Stimulated activated naive CD8-positive, alpha-beta T cell treated with anti-CD3 and anti-CD28 coated beads, Interleukin-15, Interleukin-2, amounts not matched to agents 100 U/mL and 50 U/mL, for 24 hours (primary cell): ENCODE measurements at places on chromosomes 1 and 21.

DNA sequence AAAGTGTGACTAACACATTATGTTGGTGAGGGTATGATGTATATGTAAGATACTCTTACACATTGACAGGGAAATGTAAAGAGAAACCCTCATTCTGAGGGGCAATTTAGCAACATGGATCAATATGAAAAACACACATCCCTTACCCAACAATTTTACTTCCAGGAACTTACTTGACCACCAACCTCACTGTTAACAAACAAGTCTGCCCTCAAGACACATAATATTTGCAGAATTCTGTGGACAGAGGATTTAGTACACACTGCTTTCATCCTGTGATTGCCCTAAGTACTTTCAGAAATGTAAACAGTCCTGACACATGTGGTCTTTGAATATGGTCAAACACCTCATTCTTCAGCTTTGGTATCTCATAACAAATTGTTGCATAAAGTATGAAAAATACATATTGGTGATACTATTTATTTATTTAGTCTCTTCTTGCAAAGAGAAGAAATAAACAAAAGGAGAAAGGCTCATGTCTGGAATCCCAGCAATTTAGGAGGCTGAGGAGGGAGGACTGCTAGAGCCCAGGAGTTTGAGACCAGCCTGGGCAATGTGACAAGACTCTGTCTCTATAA, 6.9 kb downstream of the USP48 start:
- no peak for DNase-seq

DNA sequence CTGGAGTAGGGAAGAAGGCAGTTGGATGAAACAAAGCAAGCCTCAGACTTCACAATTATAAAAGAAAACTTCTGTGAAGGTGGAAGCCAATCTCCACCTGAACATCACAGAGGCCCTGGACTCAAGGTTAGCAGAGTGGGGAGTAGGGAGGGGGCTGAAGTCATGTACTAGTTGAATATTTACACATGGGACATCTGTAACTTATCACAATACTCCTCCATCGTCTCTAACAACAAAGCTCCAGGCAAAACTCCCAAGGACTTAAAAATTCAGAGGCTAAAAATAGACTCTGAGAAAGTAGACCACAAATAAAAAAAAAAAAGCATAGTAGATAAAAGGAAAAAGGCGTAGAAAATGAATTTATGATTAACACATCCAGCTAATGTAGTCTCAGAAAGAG, 326.3 kb upstream of the PKN2 start:
- no peak for DNase-seq

GRCh38 chr1:164765557-164765956, 206.6 kb downstream of the PBX1 start:
- no peak for DNase-seq

DNA sequence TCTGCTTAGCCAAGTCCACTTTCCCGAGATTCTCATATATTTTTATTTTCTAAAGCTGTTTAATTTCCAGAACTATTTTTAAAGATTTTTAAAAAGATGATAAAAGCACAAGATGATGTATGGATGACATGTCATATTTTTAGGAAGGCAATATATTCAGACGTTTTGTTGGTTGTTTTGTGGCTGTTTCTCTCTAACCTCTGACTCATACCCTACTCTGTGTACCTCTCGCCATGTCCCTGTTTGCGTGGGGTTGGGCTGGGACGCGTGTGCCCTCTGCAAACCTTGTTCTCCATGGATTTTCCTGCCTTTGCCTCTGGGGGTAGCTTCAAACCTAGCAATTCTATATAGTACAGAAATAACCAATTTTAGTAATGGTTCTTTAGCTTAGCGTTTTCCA, 132.0 kb downstream of the GALNT2 start:
- no peak for DNase-seq

DNA sequence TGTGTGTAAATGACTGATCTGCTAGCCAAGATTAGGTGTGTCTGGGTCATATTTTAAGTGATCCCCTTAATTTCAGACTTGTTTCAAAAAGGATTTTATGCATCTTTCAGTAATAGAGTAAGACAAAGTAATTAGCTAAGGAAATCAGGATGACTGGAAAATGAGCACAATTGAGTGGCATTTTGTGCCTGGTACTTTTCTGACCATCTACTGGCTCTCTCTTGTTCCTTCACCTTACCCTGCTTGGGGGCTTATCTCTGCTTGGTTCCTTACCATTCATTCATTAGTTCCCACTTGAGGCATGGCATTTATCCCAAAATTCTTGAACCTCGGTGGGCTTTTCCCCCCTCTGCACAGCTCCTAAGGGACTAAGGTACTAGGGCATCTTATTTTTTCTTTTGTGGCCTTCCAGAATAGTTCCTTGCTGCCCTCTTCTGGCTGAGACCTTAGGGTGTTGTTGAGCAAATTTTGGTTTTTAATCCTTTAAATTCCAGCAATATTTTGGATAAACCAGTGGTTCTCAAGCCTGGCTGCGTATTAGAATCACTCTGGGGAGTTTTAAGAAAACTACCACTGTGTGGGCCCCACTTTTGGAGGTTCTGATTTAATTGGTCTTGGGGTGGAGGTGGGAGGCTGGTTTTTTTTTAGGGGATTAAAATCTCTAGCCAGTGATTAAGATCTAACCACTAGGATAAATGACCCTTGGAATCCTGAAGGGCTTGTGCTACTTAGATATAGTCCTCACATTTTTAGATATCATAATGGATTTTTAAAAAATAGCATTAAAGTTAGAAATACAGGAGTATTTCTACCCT, 50.8 kb downstream of the HS2ST1 start:
- DNase-seq, result peak; percentile 11

DNA sequence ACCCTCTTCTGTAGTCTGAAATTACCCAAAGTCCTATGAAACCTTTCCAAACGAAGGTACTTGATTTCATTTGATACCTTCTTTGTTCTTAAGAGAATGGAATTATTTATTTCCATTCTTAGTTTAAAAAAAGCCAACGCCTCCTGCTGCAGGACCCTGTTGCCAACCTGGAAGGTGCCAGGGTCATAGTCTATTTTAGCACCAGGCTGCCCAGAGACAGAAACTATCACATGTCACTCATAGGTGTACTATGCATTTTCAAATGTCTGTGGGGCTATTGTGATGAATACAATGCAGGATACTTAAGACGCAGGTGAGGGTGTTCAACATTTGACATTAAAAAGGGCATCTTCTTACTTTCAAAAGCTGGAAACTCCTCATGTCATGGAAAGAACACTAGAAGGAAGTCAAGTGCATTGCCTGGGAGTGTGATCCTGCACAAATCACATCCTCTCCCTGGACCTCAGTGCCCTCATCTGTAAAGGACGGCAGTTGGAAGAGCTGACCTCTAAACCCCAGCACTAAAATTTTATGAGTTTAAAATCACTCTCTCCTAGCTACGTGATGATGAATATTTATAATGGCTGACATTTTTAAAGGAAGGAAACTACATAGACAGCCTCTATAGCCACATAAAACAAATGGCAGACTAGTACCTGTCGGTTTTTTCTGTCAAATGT, 107.3 kb upstream of the SYT6 start:
- no peak for DNase-seq

DNA sequence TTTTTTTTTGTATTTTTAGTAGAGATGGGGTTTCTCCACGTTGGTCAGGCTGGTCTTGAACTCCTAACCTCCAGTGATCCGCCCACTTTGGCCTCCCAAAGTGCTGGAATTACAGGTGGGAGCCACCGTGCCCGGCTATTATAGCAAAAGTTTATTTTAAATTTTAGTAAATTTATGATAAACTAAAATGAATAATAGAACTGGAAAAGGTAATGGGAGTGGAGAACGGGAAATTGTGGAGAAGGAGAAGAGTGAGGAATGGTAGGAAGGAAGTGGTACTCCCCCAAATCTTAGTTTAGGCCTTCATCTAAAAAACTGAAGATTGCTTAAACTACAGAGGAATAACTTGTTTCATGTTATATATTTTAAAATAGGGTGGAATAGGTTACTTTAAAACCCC, 7.6 kb upstream of the PI4KB start:
- DNase-seq, result no peak

DNA sequence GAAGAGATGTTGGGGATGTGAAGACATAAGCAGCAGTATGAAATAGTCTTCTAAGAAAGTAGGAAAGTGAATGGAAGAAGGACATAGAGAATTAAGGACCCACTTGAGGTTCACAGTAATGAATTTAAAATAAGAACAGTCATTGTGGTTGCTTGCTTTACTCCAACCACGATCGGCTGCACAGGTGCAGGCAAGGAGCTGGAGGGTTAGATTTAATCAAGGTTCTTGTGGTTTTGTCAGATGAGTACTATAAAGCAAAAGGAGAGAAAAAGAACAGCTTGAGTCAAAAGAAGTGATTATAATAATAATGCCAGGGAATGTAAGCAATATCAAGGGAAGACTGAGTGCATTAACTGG, 46.1 kb upstream of the RBM34 start:
- peak; percentile 31 for DNase-seq

- DNase-seq, result no peak
Measured at GRCh38 chr1:174399211-174399610, 48.6 kb upstream of the GPR52 start.

- no peak for DNase-seq
Measured at GRCh38 chr1:19359357-19359756, 47.2 kb downstream of the SLC66A1 start.

DNA sequence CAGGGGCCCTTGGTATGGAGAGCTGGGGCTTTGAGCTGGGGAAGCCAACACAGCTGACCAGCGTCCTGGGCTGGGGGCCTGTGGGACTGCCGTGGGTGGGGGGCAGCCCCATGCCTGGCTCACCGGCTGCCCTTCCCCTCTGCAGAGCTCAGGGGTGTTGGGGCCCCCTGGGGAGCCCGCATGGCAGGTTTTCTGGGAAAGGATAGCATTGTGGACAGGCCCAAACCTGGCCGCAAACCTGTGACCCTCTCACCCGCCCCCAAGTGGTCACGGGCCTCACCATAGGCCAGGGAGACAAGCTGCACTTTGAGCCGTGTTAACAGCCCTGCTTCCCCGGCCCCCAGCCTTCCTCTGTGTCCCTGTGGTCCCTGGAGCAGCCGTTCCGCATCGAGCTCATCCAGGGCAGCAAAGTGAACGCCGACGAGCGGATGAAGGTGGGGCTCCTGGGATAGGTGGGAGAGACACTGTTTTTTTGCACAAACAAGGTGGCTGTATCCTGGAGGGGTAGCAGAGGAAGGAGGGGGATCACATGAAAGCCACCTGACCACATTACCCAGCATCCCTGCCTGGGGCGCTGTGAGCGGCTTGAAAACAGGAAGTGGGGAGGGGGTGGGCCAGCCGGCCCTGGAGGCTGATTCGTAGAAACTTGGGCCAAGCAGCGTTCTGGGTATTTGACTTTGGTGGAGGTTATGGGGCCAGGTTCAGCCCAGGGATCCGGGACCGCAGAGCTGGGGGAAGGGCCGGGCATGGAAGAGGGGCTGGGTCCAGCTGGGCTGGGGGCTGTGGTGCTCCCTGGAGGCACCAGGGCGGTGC, 65.9 kb downstream of the PIK3CD start:
- peak; percentile 85 for DNase-seq

DNA sequence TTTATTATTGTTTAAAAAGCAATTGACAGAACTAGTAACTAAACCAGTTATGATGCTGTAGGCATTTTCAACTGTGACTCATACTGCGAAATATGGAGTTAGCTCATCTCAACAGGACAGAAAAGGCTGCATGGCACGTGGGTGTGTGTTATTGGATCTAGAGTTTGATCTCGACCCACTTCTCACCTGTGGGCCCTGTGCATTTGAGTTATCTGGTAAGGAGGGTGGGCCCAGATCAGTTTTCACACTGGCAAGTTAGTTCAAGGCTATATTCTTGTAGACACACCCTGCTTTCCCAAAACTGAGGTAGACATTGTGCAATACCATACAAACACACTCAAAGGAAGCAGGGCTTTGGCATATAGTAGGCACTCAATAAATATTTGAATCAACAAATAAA, 71.3 kb upstream of the PRDX6 start:
- no peak for DNase-seq

DNA sequence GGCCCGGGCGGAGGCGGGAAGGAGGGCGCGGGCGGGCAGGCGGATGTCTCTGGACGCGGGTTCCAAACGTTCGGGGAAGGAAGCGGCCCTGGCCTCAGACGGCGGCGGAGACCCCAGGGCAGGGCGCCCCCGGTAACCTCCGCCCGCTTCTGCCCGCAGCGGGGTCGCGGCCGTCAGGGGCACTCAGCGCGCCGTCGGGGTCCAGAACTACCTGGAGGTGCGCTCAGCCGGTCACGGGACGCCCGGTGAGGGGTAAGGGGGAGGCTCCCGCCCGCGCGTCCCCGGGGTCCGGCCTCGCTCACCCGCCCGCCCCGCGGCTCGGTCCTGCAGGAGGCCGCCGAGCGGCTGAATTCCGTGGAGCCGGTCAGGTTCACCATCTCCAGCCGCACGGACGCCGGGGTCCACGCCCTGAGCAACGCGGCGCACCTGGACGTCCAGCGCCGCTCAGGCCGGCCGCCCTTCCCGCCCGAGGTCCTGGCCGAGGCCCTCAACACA, 406 bp downstream of the PUSL1 start:
- DNase-seq, result peak; percentile 32

- no peak for DNase-seq
Measured at GRCh38 chr1:92323473-92324453, 24.9 kb downstream of the RPAP2 start.

- DNase-seq, result no peak
Measured at GRCh38 chr1:50214717-50215116, 106.0 kb downstream of the ELAVL4 start.

- no peak for DNase-seq
Measured at GRCh38 chr1:209655411-209656231, 3.4 kb upstream of the LAMB3 start.

DNA sequence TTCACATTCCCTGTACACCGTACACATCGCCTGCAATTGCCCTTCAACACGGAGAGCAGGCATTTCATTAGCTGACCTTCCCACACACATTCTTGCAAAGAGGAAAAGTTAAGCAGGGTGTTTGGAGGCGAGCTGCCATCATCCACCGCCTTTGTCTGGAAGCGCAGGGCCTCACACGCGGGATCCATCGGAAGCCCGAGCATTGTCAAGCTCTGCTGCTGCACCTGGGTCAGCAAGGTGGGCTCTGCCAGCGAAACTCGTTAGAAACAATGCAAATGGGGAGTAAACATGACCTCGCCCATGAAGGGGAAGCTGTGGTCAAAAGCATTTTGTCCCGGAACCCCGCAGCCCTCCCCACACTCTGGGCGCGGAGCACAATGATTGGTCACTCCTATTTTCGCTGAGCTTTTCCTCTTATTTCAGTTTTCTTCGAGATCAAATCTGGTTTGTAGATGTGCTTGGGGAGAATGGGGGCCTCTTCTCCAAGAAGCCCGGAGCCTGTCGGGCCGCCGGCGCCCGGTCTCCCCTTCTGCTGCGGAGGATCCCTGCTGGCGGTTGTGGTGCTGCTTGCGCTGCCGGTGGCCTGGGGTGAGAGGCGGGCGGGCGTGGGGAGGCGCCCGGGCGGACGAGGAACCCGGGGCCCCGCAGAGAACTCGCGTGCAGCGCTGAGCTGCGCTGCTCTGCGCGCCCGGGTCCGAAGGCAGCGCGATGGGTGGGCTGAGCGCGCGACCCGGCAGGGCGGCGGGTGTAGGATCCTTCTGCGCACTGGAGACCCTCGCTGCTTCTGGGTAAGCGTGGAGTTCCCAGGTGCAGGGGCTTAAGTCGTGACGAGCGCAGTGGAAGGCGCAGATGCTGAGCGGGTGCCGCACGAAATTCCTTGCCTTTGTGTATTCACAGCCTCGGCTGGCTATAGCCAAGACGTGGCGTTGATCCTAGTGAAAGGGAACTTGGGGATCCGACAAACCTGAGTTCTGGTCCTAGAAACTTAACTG, at the start of gene CR1:
Gene CR1 (plus strand): TSS at position 357 of the 992 bp plus-strand sequence. CDS start 111 bp downstream, at position 468.
- peak; percentile 36 for DNase-seq
